DMS79 treated with DMSO at 0.1 percent for 48 hours (cell line): ENCODE measurements at places on chromosomes 12 and 14.
A peak's percentile ranks its signal among the peaks of the same experiment; 100 is the strongest.

GRCh38 chr14:103770902-103771301 lies 55.3 kb downstream of the ZFYVE21 start:
- no peak for DNase-seq

DNA sequence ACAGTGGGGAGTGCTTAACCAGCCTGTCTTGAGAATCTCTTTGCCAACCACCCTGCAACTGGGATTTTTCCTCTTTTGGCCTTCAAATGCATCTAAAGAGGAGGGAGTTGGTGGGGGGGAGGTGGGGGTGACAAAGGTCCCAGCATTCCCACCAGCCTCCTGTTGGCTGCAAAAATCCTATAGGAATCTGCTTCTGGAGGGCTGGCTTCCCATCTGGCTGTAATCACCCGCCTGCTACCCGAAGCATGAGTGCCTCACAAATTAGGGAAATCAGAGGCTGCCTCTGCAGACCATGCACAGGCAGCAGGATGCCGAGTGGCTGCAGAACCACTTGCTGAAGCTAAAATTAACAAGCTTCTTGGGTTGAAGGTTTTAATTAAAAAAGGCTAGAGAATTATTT lies 73.9 kb upstream of the WSCD2 start:
- DNase-seq = no peak

DNA sequence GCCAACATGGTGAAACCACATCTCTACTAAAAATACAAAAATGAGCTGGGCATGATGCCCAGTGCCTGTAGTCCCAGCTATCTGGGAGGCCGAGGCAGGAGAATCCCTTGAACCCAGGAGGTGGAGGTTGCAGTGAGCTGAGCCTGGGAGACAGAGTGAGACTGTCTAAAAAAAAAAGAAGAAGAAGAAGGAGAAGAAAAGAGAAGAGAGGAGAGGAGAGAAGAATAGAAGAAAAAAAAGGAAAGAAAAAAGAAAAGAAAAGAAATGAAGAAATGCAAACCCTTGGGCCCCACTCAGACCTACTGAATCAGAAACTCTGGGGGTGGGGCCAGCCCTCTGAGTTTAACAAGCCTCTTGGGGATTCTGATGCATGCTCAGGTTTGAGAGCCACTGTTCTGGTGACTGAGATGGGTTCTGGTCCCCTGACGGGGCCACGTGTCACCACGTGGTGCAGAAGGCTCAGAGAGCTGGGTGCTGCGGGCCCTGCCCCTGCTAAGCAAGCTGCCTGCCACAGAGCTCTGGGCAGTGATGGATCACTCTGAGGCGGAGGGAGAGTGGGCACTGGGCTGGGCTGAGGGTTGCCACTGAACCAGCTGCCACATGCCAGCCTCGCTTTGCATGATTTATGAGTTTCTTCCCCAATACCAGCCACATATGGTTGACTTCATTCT lies 37.5 kb downstream of the ERH start:
- peak; percentile 91 for DNase-seq

DNA sequence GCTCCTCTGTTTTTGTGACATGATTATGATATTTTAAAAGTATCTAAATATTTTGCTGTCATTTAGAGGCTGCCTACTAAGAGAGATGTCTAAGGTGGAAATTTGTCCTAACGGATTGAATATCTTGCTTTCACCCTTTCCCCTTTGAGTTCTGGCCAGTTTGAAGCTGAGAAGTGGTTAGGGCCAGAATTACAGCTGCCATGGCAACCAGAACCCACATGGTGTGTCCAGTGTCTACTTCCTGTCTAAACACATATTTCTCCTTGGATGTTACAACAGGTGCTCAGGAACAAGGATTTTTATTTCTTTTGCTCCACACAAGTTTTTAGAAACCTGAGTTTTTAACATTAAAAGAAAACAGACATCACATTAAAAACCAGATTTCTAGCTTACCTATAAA lies 335.1 kb upstream of the OR4E1 start:
- no peak for DNase-seq

GRCh38 chr12:109766251-109766778 lies 52.7 kb downstream of the FAM222A start:
- no peak for DNase-seq

DNA sequence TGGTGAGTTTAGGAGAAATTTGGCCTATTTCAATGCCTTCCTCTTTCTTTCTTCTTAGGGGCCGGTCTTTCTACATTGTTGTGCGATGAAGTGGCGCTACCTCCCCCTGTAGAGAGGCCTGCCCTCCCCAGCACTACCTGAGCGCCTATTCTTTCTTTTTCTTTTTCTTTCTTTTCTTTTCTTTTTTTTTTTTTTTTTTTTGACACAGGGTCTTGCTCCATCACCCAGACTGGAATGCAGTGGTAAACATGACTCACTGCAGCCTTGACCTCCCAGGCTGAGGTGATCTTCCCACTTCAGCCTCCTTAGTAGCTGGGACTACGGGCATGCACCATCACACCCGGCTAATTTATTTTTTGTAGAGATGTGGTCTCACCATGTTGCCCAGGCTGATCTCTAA lies 136.1 kb upstream of the MAX start:
- DNase-seq = no peak

DNA sequence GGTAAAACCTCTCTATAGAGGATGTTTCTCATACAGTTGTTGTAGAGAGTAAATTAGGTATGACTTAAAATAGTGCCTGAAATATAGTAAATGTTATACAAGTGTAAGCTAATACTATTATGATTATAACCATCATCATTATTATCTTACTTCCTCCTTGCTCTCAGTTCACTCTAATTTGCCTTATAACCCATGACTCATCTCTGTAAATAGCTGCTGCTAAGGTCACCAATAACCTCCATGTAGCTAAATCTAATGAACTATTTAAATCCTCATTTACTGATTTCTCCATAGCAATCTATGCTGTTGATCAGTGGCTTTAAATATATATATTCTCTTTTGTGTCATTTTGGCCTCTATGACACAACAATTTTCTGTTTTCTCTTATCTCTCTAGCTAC lies 109.6 kb downstream of the RMST start:
- DNase-seq = no peak

GRCh38 chr12:49917788-49918173 lies 14.1 kb upstream of the FAIM2 start:
- DNase-seq = no peak

- DNase-seq = no peak
Observed at GRCh38 chr12:49332891-49333371, 4.1 kb downstream of the C1QL4 start.

DNA sequence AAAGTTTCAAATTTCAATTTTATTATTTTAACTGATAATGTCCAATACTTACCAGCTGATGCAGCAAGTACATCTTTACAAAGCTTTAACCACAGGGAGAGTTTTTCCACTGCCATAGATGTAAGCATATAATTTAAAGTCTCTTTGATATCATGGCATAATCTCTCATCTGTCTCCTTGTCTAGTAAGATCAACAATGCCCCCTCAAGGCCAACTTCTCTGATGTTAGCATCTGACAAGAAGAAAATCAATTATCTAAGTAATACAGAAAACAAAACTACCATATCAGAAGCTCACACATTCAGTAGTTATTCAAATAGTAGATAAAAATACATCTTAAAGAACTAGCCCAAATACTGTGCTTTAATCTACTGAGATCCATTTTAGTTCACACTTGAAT lies 94.2 kb downstream of the HEATR5A start:
- no peak for DNase-seq

- DNase-seq = no peak
Observed at GRCh38 chr12:94831081-94831751, 172.3 kb downstream of the NDUFA12 start.

GRCh38 chr12:42119085-42119633 lies 25.5 kb downstream of the GXYLT1 start:
- no peak for DNase-seq

- DNase-seq = no peak
Observed at GRCh38 chr12:119674560-119674959, 6.6 kb downstream of the PRKAB1 start.

DNA sequence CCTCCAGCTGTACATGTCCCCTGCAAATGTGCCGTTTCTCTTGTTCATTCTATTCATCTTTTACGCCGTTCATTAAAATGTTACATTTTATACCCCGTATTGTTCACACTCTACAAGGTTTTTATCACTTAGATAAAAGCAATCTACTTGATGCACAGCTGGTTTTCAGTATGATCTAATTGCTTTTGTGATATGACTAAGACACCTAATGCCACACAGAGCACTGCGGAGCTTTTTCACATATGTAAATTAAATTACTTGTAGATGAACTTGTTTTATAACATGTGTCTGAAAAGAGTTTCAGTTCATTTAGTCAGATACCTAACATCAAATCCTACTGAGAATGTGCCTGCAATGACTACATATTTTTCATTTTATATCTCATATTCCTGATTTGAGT lies 40.9 kb upstream of the RERGL start:
- no peak for DNase-seq

GRCh38 chr12:6322352-6322751 lies 11.9 kb downstream of the PLEKHG6 start:
- no peak for DNase-seq

- DNase-seq = no peak
Observed at GRCh38 chr14:80996049-80996901, 40.9 kb downstream of the TSHR start.
